ENCODE measurements at places on chromosomes 11 and 22. TPM values are rescaled to one million over a fixed set of nuclear protein-coding genes. Genes with fewer than 3 reads are reported as not detected.

- no peak for DNase-seq
These were observed 67.5 kb downstream of the PRR5L start for GRCh38 chr11:36363361-36364268.

GRCh38 chr11:40924915-40925314 lies 534.5 kb downstream of the LRRC4C start:
- DNase-seq = no peak

- no peak for DNase-seq
These were observed 46.5 kb downstream of the MOB2 start for GRCh38 chr11:1440066-1440465.

DNA sequence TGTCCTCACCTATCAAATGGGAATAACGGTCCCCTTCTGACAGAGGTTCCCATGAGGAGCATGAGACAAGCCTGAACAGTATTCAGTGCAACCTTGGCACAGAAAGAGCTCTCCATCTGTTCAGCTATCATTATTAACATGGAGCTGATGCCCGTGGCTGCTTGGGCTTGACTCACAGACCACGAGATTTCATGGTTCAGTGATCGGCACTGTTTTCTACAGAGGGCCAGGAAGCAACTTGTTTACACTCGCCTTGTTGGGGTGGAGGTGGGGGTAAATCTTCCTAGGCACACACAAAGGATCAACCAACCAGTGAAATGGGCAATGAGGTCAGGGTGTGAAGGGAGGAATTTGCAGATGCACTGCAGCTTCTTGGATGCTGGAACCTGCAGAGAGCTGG lies 88.2 kb downstream of the CWC15 start:
- DNase-seq = no peak

GRCh38 chr11:65593518-65594414 lies 1.8 kb downstream of the KCNK7 start:
- no peak for DNase-seq

GRCh38 chr22:24504540-24504939 lies 9.4 kb downstream of the UPB1 start:
- DNase-seq = no peak

DNA sequence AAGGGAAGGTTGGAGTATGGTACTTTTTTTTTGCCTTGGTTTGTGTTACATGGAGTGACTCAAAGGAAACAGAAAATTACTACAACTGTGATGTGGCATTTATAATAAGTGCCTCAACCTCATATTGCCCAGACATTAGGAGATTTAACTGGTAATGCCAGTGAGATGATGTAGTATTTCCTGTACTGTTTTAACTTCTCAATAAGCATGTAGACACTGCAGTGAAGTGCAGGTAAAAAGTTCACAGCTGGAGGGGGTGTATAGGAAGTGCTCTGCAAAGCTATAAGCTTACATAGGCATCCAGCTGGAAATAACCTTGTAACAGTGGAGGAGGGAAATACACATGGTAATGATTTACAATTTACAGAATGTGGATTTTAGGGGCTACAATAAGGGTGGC lies 138.2 kb upstream of the MTMR2 start:
- DNase-seq = no peak

- no peak for DNase-seq
These were observed 36.4 kb upstream of the LINC01488 start for GRCh38 chr11:69445131-69445470.

- no peak for DNase-seq
These were observed 3.4 kb downstream of the KCNK7 start for GRCh38 chr11:65591939-65592857.

DNA sequence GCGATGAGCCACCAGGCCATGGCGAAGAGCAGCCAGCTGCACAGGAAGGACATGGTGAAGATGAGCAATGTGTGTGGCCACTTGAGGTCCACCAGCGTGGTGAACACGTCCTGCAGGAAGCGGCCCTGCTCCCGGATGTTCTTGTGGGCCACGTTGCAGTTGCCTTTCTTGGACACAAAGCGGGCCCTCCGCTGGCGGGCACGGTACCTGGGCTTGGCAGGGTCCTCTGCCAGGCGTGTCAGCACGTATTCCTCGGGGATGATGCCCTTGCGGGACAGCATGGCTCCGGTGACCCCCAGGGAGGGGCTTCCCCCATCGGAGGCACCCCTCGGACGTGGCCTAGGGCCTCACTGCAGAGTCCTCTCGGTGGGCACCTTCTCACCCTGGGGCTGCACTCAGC lies 648 bp downstream of the KCNJ11 start:
- DNase-seq = no peak

DNA sequence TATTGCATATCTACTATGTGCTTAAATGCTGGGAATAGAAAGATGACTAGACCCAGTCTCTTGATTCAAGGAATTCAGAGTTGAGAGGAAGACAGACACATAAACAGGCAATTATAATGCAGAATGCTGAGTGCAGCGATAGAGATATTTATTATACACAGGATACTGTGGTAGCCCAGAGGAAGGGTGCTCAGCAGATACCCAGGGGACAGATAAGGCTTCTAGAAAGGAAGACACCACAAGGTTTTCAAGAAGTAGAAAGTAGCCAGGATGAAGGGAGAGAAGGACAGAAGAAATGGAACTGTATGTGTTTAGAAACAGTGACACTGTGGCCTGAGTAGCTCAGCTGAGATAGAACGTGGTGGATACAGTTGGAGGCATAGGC lies 79.4 kb upstream of the NNMT start:
- DNase-seq = no peak

- no peak for DNase-seq
These were observed 20.3 kb upstream of the MICAL3 start for GRCh38 chr22:18044548-18045271.

- no peak for DNase-seq
These were observed 43.4 kb upstream of the CSNK2A3 start for GRCh38 chr11:11396301-11397035.

- DNase-seq = no peak
These were observed 111.5 kb upstream of the ZBED5 start for GRCh38 chr11:10969387-10969786.

DNA sequence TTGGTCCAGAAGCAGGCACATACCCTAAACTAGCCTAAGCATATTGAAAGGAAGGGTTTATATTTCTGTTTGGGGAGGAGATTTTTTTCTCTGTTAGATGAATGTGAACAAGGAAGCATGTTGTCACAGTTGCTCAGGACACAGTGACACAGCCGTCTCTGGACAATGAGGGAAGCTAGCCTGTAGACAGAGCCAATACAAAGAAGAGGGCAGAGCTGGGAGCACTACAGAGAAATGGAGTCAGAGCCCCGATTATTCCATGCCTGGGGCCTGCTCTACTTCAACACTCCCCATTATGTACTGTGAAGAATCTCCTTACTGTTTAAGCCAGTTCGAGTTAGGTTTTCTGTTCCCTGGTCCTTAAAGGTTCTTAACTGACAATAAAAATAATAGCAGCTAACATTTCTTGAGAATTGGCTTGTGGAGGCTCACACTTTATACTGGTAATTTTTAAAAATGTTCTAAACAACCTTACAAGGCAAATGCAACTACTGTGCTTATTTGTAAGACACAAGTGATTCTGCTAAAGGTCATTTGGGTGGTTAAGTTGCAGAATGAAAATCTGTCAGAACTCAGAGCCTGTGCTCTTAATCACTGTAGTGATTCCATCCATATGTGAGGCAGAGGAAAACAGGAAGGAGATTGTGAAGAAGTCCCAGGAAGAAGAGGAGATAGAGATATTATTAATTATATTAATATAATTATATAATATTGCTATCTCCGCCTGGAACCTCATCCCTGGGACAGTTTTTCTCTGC lies 58.8 kb upstream of the RRAS2 start:
- DNase-seq = no peak

DNA sequence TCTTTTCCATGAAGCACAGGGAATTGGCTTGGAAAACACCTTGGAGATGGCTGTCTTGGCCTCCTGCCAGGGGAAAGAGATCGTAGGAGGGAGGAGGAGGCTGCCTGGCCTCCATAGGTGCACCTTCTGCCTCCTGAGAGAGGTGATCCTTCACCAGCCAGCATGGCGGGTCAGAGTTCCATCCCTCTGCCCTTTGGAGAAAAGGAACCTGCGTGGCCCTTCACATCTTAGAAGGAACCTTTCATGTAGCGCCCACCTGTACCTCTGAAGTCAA lies 58.2 kb upstream of the DRD2 start:
- DNase-seq = no peak

INCENP gene
- 162 TPM for total RNA-seq

OSBP2 gene
- 2.8 TPM for total RNA-seq

OR52I1 gene
- total RNA-seq = not detected

PAMR1 gene
- total RNA-seq = 0.66 TPM

LIPT2 gene
- total RNA-seq = 9.6 TPM

TRIM3 gene
- total RNA-seq = 20.6 TPM

OR5T3 gene
- not detected for total RNA-seq

KCTD14 gene
- 1.6 TPM for total RNA-seq

CCDC89 gene
- total RNA-seq = not detected

All from neural crest cell (in vitro differentiated cells).